ENCODE measurements at places on chromosomes 13 and 19.

GRCh38 chr13:85650613-85651012, 148.6 kb downstream of the SLITRK6 start:
- no peaks in the 10 kb centered on the region for H3K27me3 ChIP-seq
- no peaks in the 10 kb centered on the region for H3K4me1 ChIP-seq
- H3K36me3 ChIP-seq = no peaks in the 10 kb centered on the region
- no peak for DNase-seq

- H3K36me3 ChIP-seq = no peaks in the 10 kb centered on the region
- DNase-seq = no peak
- no peaks in the 10 kb centered on the region for H3K4me1 ChIP-seq
Observed at GRCh38 chr13:78841358-78841963, 182.5 kb upstream of the OBI1 start.

DNA sequence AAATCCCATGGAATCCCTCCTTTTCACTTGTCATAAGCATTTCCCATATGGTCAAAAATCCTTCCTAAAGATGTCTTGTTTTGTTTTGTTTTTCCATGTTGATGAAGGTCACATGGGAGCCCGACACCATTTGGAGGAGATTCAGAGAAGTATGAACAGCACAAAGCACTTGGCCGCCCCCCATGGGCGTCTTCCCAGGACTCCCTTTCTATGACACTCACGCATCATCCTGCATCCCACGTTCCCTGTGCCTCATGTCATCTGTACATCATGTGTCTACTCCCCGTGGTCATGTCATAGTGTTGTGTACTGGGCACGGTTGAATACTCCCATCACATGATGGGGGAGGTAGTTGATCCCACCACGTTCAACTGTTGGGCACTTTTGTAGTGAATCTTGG, 2.0 kb downstream of the ZSCAN1 start:
- H3K36me3 ChIP-seq = peaks cover 43% of the 10 kb centered on the region
- H3K4me1 ChIP-seq = peaks cover 2% of the 10 kb centered on the region
- no peak for DNase-seq
- H3K27ac ChIP-seq = no peak overlapping the region
- no peak overlapping the region for H3K4me3 ChIP-seq
- peaks cover 38% of the 10 kb centered on the region for H3K27me3 ChIP-seq

DNA sequence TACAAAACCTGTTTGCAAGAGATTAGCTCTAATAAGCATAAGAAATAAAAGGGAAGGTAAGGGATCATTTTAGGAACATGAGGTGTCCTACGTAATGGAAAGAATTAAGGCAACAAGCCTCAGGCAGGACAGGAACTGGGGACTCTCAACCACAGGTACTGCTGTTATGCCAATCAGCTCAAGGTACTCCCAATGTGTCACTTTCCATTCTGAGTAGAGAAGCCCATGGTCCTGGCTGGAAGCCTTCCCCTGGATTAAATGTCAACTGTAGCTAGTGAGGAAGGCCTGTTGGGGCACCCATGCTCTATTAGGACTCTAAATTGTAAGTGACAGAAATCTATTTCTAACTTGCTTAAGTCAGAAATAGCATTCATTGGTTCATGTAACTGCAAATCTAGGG, 134.6 kb downstream of the DPF1 start:
- no peaks in the 10 kb centered on the region for H3K27me3 ChIP-seq
- no peaks in the 10 kb centered on the region for H3K4me1 ChIP-seq
- H3K36me3 ChIP-seq = no peaks in the 10 kb centered on the region
- no peak overlapping the region for H3K4me3 ChIP-seq
- DNase-seq = no peak

DNA sequence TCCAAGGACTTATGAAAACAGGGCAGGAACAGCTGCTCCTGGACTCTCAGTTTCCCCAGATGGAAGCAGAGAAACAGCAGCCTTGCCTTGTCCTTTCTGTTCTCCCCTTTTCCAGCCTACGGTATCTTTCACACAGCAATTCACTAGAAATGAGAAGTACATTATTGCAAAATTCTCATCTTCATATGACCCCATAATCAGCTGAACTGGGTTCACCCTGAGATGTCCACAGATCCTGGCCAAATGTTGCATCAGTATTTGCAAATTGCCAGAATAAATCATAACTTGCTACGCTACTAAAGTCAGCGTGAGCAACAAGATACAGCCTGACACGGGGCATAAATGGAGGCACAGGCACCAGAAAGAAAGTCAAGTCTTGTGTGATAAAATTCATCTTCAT, 16.1 kb downstream of the VSTM1 start:
- no peaks in the 10 kb centered on the region for H3K36me3 ChIP-seq
- H3K4me1 ChIP-seq = no peaks in the 10 kb centered on the region
- DNase-seq = no peak
- H3K27ac ChIP-seq = no peak overlapping the region
- H3K27me3 ChIP-seq = peaks cover 26% of the 10 kb centered on the region

- H3K27ac ChIP-seq = no peak overlapping the region
- H3K4me3 ChIP-seq = peak overlapping the region; percentile 70
- peaks cover 11% of the 10 kb centered on the region for H3K36me3 ChIP-seq
- H3K4me1 ChIP-seq = no peaks in the 10 kb centered on the region
- DNase-seq = no peak
Observed at GRCh38 chr19:56837492-56838023, 3.0 kb downstream of the PEG3 start.

DNA sequence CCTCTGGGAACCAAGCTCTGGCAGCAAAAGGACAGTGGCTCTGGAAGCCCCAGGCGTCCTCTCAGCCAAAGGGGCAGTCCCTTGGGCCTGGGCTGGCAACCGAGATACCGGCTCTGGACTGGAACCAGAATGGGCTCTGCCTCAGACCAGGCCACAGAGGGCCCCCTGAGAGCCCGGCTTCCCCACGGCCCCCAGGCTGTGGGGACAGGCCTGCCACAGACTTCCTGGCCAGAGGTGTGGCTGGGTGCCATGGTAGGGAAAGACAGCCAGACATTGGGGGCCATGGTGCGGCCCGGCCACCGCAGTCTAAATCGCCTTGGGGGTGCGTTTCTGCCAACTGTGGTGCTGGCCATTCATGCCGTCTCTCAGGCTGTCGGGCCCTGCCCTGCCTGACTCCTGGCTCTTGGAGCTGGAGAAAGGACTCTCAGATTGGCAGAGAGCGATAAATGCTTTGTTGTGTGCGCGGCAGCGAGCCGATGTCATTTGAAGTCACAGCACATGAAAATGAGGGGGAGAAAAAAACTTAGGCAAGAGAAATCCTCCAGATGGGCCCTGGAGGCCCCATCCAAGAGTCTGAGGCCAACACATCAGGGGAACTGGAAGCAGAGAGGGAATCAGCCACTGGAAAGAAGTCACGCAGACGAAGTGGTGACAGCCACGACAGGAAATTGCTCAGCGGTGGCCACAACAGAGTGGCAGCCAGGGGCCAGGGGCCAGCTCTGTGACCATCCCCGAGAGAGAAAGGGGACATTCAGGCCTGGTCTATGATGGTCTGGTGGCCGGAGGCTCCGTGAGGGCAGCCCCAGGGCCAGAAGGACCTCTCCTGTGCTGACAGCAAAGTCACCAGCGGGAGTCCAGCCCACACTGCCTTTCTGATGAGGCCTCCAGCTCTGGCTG, 26.5 kb downstream of the SH3GL1 start:
- peak overlapping the region; percentile 29 for H3K27ac ChIP-seq
- H3K36me3 ChIP-seq = peaks cover 4% of the 10 kb centered on the region
- H3K27me3 ChIP-seq = no peaks in the 10 kb centered on the region
- DNase-seq = no peak

GRCh38 chr13:33913829-33914228, 95.9 kb downstream of the RFC3 start:
- H3K27me3 ChIP-seq = no peaks in the 10 kb centered on the region
- H3K36me3 ChIP-seq = no peaks in the 10 kb centered on the region
- no peaks in the 10 kb centered on the region for H3K4me1 ChIP-seq
- no peak for DNase-seq
- no peak overlapping the region for H3K27ac ChIP-seq

DNA sequence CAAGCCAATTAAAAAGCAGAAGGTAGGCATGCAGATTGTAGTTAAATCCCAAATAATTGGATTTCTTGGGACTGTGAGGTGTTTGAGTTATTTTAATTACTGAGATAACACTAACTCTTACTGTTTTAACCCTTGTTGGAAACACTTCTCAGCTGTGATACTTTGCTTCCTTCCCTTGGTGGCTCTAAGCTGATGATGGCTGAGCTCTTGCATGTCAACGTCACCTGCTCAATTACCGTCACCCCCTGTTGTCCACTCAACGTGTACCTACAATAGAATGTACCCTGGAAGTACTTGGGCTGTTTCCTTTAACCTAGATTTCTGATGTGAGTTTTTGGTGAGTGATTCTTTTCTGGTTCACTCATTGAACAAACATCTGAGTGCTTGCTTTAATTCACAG, 303.4 kb downstream of the SLC7A1 start:
- H3K27me3 ChIP-seq = peaks cover 7% of the 10 kb centered on the region
- no peak overlapping the region for H3K4me3 ChIP-seq
- no peak for DNase-seq
- H3K36me3 ChIP-seq = no peaks in the 10 kb centered on the region
- H3K4me1 ChIP-seq = no peaks in the 10 kb centered on the region

DNA sequence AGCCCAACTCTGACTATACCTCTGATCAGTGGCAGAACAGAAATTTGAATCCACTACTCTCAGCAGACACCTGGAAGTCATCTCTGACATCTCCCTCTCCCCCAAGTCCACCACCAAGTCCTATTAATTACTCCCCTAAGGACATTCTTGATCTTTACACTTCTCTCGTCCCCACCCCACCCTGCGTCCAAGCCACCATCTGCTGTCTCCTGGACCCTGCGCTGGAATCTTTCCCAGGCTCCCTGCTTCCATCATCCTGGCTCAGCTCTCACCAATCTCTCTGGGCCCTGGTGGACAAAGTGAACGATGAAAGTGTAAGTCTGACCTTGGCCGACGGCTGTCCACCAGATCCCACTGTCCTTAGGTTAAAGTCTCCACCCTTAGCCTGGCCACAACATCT, 145.6 kb upstream of the GJB6 start:
- H3K36me3 ChIP-seq = no peaks in the 10 kb centered on the region
- H3K27me3 ChIP-seq = no peaks in the 10 kb centered on the region

DNA sequence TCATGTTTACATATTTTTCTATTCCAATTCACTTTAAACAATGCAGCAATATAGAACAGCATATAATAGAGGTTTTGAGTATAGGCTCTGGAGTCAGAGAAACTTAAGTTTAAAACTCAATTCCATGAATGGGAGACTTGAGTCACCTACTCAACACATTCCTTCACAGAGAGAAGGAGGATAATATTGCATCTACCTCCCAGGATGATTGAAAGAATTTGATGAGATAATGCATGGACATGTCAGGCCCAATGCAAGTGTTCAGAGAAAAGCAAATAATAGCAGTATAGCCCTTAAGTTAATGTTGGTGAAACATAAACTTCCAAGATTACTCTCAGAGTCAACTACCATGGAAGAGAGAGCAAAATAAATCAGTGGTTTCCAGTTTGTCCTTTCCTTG, 170.2 kb downstream of the DCLK1 start:
- no peaks in the 10 kb centered on the region for H3K4me1 ChIP-seq
- no peaks in the 10 kb centered on the region for H3K27me3 ChIP-seq
- H3K27ac ChIP-seq = no peak overlapping the region
- DNase-seq = no peak

DNA sequence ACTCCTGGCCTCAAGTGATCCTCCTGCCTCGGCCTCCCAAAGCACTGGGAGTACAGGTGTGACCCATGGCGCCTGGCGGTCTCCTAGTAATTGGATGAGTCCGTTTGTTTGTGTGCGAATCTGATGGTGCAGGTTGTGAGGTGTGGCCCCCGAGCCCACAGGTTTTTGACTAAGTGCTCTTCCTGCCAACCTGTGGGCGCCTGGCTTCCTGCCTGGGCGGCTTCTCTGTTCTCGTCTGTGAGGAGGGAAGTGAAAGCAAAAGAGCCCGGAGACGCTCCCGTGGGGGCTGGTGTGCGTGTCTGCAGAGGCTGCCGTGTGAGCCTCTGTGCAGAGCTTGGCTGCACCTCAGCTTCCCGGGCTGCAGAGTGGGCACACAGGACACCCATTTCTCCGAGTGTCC, 10.0 kb downstream of the ARHGAP45 start:
- peak overlapping the region; percentile 98 for H3K27ac ChIP-seq
- H3K36me3 ChIP-seq = no peaks in the 10 kb centered on the region
- no peaks in the 10 kb centered on the region for H3K27me3 ChIP-seq
- peak overlapping the region; percentile 90 for H3K4me3 ChIP-seq
- DNase-seq = peak; percentile 99

GRCh38 chr19:4678881-4679790, 9.0 kb upstream of the MYDGF start:
- H3K36me3 ChIP-seq = no peaks in the 10 kb centered on the region
- H3K4me3 ChIP-seq = no peak overlapping the region
- H3K27ac ChIP-seq = no peak overlapping the region
- DNase-seq = no peak
- H3K27me3 ChIP-seq = no peaks in the 10 kb centered on the region
